AG08396 (cell line): ENCODE measurements at places on chromosomes 3 and 15.

DNA sequence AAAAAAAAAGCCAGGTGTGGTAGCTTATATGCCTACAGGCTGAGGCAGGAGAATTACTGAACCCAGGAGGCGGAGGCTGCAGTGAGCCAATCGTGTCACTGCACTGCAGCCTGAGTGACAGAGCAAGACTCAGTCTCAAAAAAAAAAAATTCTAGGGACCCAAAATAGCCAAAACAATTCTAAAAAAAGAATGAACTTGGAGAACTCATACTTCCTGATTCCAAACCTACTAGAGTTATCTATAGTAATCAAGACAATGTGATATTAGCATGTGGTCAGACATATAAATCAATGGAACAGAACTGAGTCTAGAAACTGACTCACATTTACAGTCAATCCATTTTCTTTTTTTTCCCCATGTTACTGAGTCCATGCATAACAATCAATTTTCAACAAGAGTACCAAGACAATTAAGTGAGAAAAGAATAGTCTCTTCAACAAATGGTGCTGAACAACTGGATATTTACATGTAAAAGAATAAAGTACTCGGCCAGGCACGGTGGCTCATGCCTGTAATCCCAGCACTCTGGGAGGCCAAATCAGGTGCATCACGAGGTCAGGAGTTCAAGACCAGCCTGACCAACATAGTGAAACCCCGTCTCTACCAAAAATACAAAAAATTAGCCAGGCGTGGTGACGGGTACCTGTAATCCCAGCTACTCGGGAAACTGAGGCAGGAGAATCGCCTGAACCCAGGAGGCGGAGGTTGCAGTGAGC lies 11.9 kb downstream of the PRKAR2A start:
- no peak for DNase-seq

DNA sequence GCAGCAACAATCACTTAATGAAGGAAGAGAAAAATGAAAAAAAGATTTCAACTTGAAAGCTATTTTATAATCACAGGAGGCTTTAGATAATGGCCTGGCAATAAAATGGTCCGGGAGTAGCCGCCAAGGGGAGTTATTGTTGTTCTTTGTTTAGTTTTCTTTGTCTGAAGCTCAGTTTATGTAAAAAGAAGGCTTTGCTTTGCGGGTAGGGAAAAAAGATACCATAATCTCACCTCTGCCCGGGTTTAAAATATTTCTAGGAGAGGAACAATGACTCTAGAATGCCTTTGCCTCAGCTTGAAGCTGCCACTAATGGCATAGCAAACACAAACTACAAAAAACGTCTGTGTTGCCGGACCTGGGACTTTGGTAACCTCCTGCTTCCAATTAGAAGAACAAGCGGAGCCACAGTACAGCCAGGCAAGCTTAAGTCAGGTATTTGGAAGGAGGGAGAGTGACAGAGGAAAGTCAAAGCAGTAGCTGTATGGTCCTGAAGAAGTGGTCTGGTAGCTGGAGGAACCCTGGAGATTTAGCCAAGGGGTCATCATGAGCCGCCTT lies 764.5 kb downstream of the TUSC7 start:
- no peak for DNase-seq

DNA sequence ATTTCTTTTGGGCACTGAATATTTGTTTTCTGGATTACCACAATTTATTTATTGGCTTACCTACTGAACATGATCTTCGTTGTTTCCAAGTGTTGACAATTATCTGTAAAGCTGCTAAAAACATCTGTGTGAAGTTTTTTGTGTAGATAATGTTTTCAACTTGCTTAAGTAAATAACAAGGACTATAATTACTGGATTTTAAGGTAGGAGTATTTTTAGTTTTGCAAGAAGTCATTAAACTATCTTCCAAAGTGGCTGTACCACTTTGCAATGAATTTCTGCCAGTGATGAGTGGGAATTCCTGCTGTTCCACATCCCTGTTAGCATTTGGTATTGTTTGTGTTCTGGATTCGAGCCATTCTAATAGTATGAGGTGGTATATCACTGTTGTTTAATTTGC lies 702.2 kb downstream of the MECOM start:
- no peak for DNase-seq

GRCh38 chr15:80252121-80252518 lies at the start of gene CTXND1:
Gene CTXND1, minus strand, starts transcription at chr15:80252213. Its CDS starts 50,264 bp downstream, at chr15:80201949.
- DNase-seq = no peak

DNA sequence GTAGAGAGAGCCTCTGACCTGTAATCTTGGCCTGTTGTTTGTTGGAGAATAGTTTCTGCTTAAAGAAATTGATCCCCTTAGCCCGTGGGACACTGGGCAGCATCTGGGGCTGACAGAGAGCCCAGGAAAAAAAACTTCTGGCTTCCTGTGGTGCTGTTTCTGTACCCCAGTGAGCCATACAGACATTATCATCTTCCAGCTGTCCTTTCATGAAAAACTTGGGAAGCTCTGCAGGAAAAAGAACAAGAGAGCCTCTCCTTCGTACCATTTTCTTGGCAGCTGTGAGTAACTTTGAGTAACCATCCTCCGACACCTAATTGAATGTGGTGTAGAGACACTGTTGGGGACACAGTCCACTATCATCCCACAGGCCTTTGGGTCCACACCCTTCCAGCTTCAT lies 333.0 kb downstream of the SHQ1 start:
- no peak for DNase-seq

DNA sequence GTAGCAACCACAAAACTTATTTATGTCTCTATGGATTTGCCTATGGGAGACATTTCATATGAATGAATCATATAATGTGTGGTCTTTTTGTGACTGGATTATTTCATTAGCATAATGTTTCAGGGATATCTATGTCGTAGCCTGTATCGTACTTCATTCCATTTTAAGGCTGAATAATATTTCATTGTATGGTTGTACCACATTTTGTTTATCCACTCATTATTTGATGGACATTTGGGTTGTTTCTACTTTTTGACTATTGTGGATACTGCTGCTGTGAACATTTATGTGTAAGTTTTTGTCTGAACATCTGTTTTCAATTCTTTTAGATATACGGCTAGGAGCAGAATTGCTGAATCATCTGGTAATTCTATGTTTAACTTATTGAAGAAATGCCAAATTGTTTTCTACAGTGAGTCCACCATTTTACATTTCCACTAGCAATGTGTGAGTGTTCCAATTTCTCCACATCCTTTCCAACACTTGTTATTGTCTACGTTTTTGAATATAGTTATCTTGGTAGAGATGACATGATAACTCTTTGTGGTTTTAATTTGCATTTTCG lies 134.4 kb upstream of the DAZL start:
- no peak for DNase-seq

- DNase-seq = no peak
Measured at GRCh38 chr3:154480033-154480432, 50.0 kb upstream of the GPR149 start.

DNA sequence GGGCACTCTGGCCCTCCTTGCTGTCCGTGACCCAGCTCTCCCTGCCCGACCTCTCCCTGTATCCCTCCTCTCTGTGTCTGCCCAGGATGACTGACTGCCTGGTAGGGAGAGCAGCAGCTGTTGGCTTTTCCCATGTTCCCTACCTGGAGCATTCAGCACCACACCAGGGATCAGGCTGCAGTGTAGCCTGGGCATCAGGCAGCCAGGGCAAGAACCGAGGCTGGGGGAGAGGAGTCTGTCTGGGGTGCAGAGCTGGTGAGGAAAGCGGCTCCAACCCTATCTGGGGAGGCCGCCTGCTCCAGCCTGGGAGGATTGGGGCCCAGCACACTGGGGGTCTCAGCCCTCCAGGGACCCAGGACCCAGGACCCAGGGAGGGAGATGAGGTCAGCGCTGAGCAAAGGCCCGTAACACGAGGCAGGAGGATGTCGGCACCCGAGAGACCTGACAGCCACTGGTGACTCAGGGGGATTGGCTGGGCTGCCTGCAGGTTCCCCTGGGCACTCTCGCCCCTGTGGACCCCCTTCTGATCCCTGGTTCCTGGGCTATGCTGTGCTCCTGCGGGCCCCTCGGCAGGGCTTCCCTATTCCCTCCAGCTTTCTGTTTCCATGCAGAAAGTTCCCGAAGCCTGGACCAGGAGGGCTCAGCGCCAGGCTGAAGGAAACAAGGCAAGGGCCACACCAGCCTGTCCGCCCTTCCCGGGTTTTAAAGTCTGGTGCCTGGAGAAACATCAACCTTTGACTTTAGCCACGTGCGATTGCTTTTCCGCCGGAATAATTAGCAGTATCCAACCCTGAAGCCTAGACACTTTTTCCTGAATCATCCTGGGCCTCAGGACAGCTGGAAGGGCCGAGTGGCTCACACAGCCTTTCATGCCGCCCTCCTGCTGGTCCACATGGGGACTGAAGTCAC lies 128.2 kb upstream of the MEF2A start:
- DNase-seq = no peak
